ENCODE measurements at places on chromosomes 3 and 15.

DNA sequence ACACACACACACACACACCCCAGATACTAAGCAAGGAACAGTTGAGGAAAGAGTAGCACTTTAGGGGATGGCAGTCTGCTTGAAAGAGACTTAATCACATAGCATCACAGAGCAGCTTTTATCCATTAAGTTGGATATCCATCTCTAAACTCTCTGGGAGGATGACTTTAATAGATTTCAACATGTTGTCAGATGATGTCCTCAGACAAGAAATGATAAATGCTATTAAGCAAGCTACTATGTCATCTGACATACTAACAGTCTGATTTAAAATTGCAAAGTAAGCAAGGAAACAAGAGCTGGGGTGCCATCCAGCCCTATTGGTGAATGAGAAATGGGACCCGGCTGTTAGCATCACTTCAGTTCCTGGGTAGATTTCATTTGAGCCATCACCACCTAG is 136.9 kb downstream of the PLCL2 start:
- no peak for DNase-seq

DNA sequence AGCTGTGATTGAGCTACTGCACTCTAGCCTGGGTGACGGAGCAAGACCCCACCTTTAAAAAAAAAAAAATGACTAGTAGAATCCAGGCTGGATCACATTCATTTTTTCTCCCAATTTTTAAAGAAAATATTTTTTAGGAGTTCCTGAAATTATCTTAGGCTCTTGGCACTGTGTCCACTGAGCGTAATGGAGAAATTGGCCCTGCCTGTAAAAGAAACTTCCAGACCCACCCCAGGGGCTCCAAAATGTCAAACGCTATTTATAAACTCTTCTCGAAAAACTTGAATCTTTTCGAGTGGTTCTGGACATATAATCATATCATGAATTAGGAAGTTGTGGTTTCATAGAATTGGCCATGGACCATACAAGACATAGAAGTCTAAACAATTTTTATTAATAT is 300.2 kb upstream of the RGMA start:
- no peak for DNase-seq

- DNase-seq = no peak
Measured at GRCh38 chr3:16865335-16865734, 19.4 kb upstream of the PLCL2 start.

DNA sequence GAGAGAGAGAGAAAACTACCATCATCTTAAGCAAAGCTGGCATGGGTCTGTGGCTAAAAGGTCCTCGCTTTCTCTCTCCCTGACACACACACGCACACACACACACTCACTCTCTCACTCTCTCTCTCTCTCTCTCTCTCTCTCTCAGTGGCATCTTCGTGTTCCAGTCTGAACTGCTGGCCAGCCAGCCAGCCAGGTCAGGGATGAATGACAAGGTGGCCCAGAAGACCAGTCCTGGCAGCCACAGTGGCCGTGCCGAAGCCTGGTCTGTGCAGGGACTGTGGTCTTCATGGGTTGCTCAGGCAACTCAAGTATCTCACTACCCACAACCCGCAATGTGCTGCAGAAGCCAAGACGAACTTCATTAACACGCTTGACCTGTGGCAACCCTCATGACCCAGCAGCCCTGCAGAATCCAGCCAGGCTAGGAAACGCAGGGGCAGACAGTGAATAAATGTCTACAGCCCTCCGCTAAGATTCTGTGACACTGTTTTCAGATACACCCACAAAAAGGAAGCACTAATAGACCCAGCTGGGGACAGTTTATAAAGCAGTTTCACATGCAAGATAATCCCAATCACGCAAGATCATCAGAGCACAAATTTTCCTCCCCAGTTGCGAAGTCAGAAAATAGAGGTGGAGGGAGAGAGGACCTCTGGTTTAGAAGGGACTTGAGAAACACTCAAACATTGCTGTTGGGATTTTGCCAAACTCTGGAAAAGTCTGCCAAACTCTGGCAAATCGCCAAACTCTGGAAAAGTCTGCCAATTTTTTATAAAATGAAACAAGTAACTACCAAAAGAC is 66.4 kb downstream of the XXYLT1 start:
- no peak for DNase-seq

- DNase-seq = no peak
Measured at GRCh38 chr3:100159331-100160153, 45.2 kb upstream of the FILIP1L start.

GRCh38 chr15:57223345-57223744 is 153.0 kb upstream of the CGNL1 start:
- no peak for DNase-seq

DNA sequence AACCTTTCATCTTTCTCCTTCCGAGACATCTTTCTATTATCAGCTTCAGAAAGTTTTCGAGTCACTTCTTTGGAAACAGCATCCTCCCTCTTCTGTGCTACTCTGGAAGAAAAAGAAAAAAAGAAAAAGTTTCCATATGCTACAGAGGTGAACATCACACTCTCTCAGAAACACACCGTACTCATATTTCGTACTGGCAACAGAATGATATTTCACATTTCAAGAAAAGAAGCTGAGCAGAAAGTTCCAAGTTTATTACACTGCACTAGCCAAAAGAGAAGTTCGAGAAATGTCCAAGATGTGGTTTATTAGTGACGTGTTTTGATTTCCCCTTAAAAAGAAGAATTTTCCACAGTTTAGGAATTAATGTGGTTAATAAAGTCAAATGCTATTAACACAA is 6.0 kb downstream of the SSR3 start:
- DNase-seq = no peak

- DNase-seq = peak; percentile 90
Measured at GRCh38 chr3:111667621-111668239, 72.6 kb upstream of the ZBED2 start.

DNA sequence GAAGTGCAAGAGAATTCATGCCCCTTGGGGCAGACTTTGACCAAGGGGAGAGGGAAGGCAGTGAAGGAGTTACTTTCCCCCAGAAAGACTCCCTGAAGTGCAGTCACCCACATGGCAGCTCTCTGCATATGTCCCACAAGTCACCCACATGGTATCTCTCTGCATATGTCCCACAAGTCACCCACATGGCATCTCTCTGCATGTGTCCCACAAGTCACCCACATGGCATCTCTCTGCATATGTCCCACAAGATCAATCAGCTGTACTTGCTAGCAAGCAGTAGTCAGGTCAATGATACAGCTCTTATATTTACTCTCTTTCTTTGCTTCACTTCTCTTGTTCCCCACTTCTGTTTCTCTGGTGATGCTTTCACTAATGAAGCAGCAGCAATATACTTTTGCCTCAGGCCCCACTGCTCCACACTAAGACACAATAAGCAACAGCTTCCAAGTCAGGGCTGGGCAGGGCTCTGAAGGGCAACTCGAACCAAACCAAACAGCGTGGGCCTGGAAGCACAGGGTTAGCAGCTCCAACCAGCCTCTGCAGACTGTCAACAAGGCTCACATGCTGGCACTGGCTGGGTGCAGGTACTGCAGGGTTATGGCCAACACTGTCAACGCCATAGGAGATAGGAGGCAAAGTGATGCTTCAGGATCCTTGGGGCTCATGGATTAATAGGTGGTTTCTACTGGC is 46.7 kb downstream of the THBS1 start:
- no peak for DNase-seq

GRCh38 chr3:138399766-138400165 is 34.6 kb upstream of the ESYT3 start:
- DNase-seq = no peak

DNA sequence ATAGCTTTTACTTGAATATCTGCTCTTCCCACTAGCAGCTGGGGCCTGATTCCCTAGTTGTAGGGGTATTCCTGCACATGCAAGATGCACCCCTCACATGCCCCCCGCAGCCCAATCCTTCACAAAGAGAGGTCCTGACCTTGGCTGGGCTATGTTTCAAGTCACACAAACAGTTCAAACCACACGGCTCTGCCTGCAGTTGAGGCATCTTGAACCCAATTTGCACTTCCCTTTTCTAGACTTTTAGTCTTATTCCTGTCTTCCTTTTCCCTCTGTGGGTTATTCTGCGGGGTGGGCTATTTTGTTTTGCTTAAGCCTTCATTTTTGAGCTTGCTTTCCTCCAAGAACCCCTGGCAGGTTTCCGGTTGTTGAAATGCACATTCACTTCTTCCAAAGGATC is 13.3 kb upstream of the CCR1 start:
- no peak for DNase-seq

DNA sequence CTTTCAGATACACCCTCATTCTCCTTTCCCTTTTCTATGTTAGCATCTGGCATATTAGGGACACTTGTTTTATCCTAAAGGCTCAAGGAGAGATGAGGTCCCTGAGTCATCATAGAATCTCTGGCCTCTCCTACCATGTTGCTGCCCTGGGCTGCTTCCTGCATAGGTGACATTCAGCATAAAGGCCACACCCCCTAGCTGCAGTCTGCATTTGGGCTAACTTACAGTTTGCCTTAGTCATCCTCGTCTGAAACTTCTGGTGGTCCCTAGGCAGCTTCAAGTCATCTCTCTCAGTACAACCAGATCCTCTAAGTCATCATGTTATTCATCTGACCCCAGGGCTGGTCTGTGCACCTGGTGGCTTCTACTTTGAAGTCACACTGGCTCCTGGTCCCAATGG is 982.7 kb upstream of the NR2F2 start:
- no peak for DNase-seq

DNA sequence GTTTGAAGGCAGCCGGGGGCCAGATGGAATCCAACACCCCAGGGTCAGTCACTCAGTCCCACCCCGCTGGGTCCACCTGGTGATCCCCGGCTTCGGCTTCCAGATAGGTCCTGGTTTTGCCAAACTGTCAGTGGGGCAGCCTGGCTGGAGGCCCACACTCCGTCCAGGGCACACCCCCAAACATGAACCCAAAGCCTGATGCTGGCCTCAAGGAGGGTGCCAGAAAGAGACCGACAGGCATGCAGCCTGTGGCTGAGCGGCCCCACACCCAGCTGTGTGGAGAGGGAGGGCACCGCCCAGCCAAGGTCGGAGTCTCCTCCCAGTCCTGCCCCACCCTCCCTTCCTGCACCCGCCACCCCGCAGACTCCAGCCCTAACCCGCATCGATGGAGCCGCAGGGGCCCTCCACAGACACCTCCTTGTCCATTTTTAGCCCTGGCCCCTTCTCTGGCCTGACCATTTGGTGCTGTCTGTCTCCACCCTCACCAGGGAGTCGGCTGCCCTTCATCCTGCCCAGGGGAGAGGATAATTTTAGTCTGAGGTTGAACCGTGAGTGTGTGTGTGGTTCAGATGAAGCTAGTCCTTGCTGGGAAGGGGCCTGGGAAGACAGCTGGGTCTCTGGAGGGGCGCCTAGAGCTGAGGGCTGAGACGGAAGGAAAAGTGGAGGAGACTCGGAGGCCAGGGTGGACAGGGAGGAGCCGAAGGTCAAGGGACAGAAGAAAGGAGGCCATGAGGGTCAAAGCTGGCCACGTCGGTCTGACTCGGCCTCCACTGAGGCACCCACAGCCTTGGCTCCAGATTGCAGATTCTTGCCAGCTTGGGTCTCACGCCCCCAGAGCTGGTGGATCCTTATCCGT is 23.1 kb downstream of the TNK2 start:
- DNase-seq = peak; percentile 74

- no peak for DNase-seq
Measured at GRCh38 chr3:184810146-184810545, 1.8 kb upstream of the VPS8 start.

- DNase-seq = no peak
Measured at GRCh38 chr3:106345353-106346027, 476.7 kb upstream of the CBLB start.

- no peak for DNase-seq
Measured at GRCh38 chr3:124263168-124263567, 271.2 kb upstream of the ROPN1 start.

DNA sequence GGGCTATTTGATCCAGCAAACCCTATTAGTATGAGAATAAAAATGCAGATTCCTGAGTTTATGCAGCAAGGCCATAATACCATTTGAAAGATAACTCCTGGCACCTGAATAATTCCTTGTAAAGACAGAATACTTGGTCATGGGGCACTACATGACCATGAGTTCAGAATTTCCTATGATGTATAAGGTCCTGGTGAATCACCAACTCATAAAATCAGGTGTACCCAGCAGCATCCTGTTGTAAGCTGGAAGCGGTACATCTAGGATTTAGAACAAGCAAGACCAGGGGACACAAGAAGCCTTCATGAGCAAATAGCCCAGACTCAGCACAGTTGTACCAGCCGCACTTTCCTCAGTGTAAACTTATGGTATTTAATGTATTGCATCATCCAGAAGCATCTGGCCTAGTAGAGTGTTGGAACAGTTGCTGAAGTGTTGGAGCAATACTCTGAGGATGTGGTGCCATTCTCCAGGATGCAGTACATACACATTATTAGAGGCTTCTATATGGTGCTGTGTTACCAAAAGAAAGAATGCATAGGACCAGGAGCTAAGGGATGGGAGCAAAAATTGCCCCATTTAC is 233.4 kb downstream of the SQOR start:
- no peak for DNase-seq

DNA sequence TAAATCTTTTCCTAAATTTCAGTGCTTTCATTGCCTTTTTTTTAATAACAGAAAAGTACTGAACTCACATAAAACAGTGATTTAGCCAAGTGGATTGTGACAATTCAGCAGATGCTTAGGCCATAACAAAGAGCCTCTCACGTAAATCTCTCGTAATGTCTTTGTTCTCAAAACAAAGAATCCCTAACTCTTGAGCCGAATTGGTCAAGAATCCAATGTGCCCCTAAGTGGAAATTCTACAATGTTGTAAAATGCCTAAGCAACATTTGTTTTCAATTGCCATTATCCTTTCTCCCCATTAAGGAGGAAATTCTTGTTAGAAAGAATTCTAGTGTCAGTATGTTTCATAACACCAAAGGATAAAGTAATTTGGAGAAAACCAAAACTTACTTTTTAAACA is 235.7 kb upstream of the THBS1 start:
- no peak for DNase-seq

DNA sequence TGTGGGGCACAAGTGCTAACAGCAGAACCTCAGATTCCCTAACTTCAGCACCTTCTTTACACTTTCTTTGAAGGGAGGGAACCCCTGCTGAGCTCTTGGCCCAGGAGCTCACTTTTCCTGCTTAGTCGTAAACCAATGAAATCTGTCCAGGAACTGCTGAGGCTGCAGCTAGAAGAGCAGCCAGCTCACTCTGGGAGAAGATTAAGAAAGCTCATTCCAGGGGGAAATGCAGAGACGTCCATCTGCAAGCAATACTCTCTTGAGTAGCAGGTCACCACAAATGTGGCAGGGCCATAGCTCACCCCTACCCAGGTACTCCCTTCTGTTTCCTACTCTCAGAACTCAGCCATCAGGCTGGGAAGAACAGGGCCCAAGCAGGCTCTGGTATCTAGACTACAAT is 103.3 kb downstream of the WDR76 start:
- DNase-seq = peak; percentile 28

- DNase-seq = no peak
Measured at GRCh38 chr3:114586119-114586518, 292.3 kb downstream of the TIGIT start.

All from spleen (tissue), 13 donors.